ENCODE measurements at places on chromosomes 6 and 20.

DNA sequence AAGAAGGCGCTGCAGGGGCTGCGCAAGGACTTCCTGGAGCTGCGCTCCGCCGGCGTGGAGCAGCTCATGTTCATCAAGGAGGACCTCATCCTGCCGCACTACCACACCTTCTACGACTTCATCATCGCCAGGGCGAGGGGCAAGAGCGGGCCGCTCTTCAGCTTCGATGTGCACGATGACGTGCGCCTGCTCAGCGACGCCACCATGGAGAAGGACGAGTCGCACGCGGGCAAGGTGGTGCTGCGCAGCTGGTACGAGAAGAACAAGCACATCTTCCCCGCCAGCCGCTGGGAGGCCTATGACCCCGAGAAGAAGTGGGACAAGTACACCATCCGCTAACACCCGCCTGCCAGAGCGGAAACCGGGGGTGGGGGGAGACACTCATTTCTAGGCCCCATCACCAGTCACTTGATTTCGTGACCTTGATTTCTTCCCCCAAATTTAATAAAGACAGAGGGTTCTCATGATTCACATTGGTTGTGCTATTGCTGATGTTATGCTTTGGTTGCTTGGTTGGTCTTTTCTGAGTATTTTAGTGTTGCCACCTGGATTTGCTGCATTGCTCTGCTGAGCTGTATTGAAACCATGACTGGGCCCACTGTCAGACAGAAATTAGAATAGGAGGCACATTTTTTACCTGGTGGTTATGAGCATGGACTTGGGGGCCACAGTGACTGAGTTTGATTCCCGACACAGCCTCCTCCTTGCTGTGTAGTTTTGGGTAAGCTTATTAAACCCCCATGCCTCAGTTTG lies 1.5 kb downstream of the FAM50B start:
- no peak for DNase-seq

DNA sequence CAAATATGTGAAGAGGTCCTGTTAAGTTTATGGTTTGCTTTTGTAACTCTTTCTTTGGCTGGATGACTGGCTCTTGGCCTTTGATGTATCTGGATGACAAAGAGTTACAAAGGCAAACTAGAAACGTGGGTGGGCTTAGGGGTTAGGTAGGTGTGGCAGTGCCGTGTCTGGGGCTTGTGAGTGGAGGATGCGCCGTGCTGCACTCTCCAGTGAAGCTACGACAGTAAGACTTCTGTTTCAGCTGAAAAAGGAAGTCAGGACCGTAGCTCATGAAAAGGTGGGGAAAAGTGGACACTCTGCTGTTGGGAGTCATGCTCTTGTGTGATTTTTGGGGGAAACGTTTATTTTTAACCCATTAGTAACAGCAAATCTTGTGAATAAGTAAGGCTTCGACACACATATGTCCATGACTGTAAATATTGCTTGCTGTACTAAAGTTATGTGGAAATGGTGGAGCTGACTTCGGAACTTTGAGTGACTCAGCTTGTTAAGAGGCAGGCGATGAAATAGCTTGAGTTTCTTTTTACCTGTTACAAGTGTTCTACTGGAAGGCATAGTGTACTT lies 45.6 kb downstream of the DUSP22 start:
- no peak for DNase-seq

DNA sequence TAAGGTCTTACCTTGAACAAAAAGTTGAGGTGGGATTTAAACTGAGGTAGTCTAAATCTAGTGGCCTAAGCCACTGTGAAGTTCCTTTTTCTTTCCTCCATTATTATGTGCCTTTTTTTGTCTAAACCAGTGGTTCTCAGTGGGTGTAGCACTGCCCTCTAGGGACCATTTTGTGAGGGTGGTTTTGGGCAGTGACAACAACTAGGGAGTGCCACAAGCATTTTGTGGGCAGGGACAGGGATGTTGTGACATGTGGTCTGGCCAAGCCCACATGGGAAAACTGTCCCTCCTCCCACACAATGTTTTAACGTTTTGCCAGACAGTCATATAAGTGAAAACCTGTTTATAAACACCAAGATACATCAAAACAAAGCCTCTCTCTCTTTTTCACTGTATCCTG lies 899.4 kb upstream of the FLRT3 start:
- no peak for DNase-seq

DNA sequence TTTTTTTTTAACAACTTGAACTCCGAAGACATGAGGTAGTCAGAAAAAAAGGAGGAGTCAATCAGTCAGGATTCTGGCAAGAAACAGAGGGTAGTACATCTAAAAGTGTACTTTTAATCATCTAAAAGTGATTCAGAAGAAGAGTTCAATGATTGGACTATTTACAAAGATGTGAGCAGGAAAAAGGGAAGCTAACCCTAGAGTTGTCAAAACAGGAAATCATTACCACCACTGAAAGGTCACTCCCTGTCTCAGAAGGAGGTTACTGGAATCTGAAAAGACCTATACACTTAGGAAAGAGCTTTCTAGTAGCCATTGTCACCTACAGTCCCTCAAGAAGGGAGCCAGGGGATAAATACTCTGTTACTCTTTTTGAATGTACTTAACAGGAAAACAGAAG lies 16.7 kb upstream of the LMBRD1 start:
- no peak for DNase-seq

DNA sequence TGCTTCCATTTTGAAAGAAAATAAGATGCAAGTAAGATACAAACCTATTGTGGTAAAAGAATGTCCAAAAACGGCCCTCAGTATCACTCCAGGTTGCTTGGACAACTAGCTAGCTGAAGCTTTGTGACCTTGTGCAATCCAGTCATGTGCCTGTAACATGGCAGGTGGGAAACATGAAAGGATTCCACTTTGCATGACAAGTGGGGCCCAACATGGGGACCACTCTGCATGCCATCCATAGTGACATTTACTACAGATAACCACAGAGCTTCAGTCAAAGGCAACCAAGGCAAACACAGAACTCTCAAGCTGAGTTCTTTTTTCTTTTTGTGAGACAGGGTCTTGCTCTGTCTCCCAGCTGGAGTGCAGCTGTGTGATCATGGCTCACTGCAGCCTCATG lies 15.8 kb upstream of the FBXO9 start:
- DNase-seq, result no peak

DNA sequence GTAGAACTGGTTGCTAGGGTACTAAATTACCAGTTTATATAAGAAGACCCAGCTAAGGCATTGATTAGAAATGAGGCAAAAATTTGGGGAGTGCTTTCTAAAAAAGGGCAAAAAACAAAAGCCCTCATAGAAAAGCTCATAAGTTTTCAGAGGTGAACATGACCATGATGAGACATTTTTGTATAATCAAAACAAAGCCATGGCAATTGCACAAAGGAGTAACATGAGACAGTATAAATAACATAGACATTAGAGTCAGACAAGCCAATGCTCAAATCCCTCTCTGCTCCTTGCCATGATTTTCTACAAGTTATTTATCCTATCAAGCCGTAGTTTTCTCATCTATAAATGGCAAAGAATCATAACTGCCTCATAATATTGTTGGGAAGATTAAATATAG lies 112.2 kb upstream of the ADTRP start:
- no peak for DNase-seq

- no peak for DNase-seq
Measured at GRCh38 chr6:161696801-161697200, 422.9 kb upstream of the AGPAT4 start.

GRCh38 chr6:39543095-39543494 lies 182.1 kb downstream of the KIF6 start:
- no peak for DNase-seq

DNA sequence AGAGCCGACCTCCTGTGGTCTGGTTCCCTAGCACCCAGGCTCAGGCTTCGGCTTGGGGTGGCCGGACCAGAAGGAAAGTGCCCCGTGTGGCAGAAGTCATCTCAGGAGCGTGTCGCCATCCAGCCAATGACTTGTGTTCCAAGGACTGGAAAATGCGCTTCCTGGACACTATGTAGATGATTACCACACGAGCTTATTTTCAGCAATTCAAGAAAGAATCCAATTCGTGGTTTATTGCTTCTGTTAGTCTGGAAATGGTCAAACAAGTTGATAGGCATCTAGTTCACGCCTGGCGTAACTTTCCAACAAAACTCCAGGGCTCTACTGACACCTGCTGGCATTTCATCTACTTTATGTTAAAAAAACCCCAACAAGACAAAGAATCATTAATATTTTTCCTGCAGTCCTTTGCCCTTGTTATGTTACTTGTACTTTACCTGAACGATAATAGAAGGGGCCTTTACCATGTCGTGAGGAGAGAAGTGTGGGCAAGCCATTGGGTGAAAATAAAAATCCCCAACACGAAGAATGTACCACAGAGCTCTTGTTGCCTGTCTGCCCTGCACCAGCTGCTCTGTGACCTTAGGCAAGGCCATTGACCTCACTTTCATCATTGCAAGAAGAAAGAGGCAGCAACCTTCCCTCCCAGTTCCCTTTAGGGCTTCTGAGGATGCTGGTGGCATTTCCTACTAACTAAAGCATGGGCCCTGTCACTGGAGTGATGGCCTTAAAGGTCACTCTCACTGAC lies 154.7 kb upstream of the LAMP5 start:
- DNase-seq, result peak; percentile 25

- no peak for DNase-seq
Measured at GRCh38 chr6:8321671-8322404, 113.5 kb downstream of the SLC35B3 start.

DNA sequence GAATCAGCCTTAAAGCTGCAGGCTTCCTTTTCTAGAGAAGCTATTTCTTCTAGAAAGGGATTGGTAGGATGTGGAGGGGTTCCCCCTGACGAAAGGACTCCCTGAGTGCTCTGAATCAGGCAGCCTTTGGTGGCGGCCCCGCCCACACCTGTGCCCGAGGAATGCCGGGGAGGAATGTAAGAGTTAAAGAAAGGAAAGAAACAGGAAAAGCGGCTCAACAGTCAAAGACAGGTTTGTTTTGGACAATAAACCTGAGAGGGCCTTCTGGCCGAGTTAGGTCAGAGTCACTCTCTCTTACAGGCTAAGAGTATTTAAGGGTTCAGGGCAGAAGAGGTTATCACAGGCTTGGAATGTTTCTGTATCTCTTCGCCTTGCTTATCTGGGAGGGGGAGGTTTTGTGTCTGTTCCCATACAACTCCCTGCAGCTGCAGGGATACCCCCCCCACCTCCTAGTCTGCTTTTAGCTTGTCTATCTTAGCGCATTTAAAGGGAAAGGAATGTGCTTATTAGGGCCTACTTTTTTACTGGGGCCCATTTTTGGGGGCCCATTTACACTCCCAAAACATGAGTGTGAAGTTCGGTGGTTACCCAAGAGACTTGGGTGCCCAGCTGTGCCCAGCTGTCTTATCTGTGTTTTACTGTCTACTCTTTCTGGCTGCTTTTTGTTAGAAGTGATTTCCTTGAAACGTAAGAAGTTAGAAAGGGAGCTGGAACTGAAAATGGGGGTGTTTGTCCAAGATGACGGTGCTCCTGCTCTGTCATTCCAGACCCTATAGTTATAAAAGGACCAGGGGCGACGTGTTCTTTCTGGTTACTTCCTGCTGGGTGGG lies 32.8 kb downstream of the DYNLT1 start:
- no peak for DNase-seq

GRCh38 chr20:41308726-41309413 lies 8.7 kb downstream of the ZHX3 start:
- DNase-seq, result no peak

DNA sequence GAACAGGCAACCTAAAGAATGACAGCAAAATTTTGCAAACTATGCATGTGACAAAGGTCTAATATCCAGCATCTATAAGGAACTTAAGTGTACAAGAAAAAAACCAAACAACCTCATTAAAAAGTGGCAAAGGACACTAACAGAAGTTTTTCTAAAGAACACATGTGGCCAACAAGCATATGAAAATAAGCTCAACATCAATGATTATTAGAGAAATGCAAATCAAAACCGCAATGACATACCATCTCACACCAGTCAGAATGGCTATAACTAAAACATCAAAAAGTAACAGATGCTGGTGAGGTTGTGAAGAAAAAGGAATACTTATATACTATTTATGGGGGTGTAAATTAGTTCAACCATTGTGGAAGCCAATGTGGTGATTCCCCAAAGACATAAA lies 5.5 kb downstream of the RFPL4B start:
- DNase-seq, result no peak

GRCh38 chr6:134787261-134787877 lies 162.5 kb downstream of the ALDH8A1 start:
- no peak for DNase-seq

GRCh38 chr6:32613475-32613874 lies 23.7 kb upstream of the HLA-DQA1 start:
- no peak for DNase-seq

DNA sequence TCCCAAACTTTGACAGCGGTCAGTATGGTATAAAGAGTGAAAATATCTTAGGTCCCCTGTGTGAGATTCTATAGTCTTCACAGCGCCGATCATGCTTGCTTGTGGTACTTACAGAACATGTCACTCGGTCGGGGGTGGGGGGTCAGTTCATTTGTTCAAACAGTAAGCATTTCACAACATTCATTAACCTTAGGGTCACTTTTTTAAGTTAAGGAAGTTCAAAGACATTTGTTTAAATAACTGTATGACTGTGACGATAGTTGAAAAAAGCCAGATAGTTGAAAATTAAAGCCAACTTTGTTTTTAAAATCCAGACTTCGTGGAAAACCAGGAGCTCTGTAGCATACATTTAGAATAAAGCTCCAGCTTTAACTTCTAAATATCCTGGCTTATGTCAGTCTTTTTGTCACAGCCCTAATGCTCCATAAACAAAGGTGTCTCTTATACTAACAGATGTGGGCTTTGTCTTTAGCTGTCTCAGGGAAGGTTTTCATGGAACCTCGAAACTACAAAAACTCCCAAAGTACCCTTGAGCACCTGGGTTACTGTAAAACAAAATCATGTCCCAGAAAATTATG lies 57.9 kb upstream of the PHACTR2 start:
- no peak for DNase-seq

- DNase-seq, result no peak
Measured at GRCh38 chr20:16283978-16284377, 289.3 kb downstream of the KIF16B start.

DNA sequence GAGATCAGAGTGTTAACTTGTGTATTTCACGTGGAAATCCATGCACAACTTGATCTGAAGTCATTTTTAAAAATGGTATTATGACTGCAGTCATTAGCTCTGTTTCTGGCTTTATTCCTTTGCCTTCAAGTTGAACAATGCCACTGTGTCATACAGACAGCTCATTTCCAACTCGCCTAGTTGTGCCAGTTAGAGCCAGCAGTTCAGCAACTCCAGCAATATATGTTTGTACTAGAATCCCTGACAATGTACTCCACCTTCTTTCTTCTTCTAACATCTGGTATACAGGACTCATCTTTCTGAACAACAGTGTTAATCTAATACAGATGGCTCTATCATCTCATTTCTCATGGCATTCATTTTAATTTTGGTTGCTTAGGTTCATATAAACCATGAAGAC lies 418.3 kb upstream of the POU3F2 start:
- no peak for DNase-seq

GRCh38 chr20:39751557-39752137 lies 789.5 kb downstream of the DHX35 start:
- DNase-seq, result no peak

GRCh38 chr6:99310553-99310952 lies 38.9 kb downstream of the FAXC start:
- DNase-seq, result no peak

DNA sequence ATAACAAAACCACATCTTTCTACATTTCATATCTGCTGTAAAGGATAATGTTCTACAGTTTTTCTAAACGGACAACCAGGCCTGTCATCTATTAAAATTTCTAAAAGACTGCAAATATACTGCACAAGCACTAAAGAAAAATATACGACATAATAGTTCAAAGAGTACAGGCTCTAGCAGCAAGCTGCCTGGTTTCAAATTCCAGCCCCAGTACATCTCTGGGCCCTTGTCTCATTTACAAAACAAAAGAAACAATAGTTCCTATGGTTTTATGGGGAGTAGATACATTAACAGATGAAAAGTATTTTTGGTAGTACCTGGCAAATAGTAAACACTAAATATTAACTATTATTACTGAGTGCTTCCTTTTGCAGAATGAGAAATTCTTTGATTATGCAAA lies 24.1 kb downstream of the DEK start:
- DNase-seq, result no peak

All from glutamatergic neuron (in vitro differentiated cells).